GF-D8 (cell line): ENCODE measurements at places on chromosomes 4 and X.

GRCh38 chr4:2324891-2325290, 63.0 kb upstream of the MXD4 start:
- DNase-seq = no peak

- no peak for DNase-seq
Observed at GRCh38 chrX:122777766-122778165, 406.3 kb upstream of the GRIA3 start.

DNA sequence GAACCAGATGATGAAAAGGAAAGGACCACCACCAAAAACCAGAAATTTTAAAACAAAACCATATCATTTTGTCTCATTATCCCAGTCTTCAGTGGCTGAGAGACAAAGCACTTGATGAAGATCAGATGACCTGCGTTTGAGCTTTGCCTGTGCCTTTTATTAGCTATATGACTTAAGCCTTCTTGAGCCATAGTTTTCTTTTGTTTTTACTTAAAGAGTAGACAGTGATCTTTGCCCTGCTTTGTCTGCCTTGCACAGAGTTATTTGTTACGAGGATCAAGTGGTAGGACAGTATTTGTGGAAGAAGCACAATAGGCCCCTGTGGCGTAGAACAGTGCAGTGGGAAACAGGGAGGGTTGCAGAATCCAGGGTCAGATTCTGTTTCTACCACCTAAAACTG, 89.9 kb downstream of the SLC10A6 start:
- no peak for DNase-seq

GRCh38 chr4:170037481-170037880, 11.3 kb upstream of the MFAP3L start:
- no peak for DNase-seq

- no peak for DNase-seq
Observed at GRCh38 chrX:21930986-21931385, 9.5 kb upstream of the SMS start.

DNA sequence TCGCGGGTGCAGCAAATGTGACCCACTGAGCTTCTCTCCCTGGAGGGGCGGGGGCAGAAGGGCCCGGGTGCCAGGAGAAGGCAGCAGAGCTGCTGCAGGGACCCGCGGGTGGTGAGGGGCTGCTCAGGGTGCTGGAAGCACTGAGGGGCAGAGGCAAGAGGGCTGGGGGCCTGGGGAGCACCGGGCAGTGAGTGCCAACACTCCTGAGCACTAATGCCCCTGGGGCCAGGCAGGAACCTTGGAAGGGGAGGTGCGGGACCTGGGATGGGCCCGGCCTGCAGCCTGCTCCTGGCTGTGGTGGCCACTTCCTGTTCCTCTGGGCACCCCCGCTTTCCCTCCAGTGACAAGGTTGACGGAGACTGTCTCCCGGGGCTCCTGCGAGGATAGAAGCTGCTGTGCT, 66.5 kb upstream of the ADRA2C start:
- no peak for DNase-seq

GRCh38 chr4:24772061-24772705, 23.2 kb upstream of the SOD3 start:
- DNase-seq = no peak

DNA sequence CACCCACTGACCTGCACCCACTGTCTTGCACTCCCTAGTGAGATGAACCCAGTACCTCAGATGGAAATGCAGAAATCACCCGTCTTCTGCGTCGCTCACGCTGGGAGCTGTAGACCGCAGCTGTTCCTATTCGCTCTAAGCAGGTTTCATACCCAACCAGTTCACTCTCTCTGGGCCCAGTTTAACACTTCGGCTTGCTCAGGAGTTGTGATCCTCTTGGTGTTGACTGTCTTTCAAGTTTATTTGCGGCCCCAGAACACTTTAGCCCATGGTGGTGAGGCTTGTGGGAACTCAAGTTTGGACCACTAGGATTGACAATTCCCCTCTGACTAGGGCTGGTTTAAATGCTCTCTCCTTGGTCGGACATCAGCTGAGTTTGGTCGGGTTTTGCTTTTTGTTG, 147.0 kb downstream of the DACH2 start:
- DNase-seq = no peak

- DNase-seq = no peak
Observed at GRCh38 chr4:45795135-45795534, 328.7 kb downstream of the GABRG1 start.

- no peak for DNase-seq
Observed at GRCh38 chr4:118947095-118947494, 58.4 kb downstream of the SYNPO2 start.

DNA sequence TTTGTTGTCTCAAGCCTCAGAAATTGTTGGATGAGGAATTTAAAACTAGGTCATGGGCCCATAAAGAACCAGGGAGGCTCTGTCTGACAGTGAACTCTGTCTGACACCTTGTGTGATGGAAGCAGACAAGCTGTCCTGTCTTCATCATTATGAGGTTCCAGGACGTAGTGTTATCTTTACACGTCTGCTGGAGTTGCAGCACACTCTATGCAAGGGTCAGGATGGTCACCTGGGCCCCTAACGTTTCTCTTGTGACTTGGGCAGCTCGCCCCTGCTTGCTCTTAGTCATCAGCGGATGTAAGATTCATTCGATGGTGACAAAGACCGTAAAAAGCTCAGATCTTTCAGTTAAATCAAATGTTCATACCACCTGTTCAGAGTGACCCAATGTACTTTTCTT, 92.0 kb upstream of the ADGRG2 start:
- DNase-seq = no peak

DNA sequence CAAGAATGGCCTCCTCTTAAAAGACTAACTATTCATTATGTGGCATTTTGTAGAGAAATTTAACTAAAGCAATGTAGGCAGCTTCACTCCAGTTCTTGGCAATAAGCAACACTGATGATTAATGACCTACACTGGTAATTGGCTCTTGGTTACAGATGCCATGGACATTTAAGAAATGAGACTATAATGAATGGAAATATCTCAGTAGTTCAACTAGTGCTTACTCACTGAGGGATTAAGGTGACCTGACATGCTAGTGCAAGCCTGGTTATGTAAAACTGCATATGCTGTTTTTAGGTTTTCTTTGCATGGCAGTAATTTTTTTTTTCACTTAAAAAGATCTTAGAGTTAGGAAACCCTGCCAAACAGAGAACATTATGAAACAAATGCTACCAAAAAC, 152.7 kb upstream of the AADAT start:
- DNase-seq = no peak

- no peak for DNase-seq
Observed at GRCh38 chr4:124118061-124118460, 594.5 kb downstream of the ANKRD50 start.

GRCh38 chr4:158327525-158327924, 117.2 kb downstream of the TMEM144 start:
- DNase-seq = no peak

GRCh38 chr4:6331018-6331417, 61.4 kb downstream of the WFS1 start:
- no peak for DNase-seq

- no peak for DNase-seq
Observed at GRCh38 chr4:182748949-182749348, 168.2 kb downstream of the DCTD start.
